ENCODE measurements at places on chromosomes 12 and 14.

GRCh38 chr12:106150555-106150954, 11.8 kb upstream of the NUAK1 start:
- no peak for DNase-seq

GRCh38 chr12:121614872-121615467, 11.4 kb upstream of the ORAI1 start:
- no peak for DNase-seq

DNA sequence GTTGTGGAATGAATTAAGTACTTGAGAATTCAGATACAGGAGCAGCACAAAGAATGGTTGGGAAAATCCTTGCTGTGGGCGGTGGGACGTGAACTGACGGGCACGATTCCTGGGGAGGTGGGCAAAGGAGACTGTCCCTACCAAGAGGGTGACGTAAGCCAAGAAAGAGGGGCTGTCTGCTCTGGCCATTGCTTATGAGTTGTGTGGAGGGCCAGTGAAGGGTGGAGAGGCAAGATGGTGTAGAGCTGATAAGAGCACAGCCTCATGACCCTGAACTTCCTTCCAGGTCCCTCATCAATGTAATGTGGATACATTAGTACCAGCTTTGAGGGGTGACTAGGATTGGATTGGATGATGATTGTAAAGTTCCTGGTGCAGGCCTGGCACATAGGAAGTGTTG, 50.2 kb downstream of the WDR20 start:
- no peak for DNase-seq

DNA sequence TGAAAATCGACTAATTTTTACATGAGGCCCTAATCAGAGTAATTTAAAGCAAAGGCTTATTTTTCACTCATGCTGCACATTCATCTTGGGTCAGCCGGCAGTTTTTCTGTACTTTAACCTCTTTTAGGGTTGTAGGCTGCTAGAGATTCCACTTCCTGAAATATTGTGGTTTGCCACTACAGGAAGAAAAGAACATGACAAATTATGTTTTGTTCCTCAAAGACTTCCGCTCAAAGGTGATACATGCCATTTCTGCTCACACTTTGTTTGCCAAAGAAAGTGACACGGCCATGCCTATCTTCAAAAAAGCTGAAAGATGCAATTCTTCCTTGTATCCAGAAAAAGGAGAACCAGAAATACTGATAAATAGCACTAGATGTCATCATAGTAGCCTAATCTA, 183.4 kb upstream of the PPFIA2 start:
- no peak for DNase-seq

DNA sequence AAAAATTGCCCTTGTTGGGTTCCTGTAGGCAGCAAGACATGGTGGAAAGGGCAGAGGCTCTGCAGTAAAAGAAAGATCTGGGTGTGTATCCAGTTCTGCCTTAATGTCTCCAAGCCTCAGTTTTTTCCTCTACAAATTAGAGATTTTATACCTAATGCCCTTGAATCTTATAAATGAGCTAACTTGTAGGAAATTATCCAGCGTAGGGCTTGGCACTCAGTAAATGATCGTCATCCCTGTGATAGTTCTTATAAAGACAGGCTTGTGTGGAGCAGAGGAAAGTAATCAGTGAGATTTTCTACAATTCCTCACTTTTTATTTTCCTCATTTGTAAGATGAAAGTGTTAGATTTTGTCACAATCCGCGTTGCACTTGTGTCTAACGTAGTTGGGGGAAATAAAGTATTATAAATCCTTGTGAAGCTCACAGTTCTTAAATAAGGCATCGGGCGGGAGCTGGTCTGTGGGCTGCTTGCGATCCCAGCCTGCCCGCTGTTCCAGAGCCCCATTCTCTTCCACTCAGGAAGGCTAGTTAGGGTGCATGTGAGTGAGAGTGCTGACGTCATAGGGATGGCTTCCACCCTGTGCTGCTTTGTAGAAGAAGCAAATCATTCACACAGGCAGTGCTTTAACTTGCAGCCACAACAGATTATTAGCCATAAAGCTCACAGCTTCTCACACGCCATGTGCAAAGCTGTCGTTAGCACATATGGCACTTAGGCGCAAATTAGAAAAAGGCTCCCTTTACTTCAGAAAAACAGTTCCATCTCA, 87.6 kb downstream of the EML1 start:
- DNase-seq: no peak

All from NCI-H1105 (cell line).